ENCODE measurements at places on chromosomes 1 and 21.

GRCh38 chr1:206985162-206985749, 15.0 kb upstream of the FCAMR start:
- DNase-seq, result no peak

GRCh38 chr1:44222397-44223186, 9.3 kb downstream of the DMAP1 start:
- no peak for DNase-seq

DNA sequence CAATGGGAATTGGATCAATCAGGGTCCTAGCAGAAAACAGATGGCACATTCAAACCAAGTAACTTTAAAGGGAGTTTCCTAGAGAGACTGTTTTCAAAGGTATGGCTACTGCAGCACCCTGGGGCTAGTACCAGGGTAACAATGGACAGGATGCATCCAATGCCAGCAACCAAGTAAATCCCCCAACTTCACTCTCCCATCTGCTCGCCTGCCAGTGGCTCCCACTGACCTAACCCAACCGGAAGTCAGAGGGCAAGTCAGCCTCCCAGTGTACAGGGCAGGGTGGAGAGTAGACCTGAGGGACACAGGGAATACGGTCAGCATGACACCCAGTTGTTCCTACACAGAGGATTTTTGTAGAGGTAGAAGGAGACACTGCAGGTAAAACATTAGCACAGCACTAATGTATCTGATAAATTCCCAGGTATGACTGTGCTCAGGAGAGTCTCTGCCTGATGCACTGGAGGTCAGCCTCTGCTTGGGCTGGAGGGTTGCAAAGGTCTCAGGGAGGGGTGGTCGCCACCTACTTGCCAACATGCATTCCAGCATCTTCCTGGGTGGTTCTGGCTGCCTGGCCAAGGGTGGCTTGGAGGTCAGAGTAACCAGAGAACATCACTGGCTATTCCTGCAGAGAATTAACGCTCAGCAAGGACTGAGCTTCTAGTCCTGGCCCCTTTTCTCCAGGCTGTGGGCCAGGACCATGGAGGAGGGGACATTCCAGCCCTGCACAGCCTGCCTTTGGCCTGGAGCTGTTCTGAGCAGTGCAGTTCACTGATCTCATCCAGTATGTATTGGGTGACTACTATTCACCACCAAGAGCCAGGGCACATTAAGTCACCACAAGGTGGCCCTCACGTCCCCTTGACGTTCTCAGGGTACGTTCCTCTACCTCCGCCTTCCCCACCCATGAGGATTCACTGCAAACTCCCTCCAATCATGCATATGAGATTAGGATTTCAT, 5.1 kb upstream of the GJA4 start:
- DNase-seq, result no peak

DNA sequence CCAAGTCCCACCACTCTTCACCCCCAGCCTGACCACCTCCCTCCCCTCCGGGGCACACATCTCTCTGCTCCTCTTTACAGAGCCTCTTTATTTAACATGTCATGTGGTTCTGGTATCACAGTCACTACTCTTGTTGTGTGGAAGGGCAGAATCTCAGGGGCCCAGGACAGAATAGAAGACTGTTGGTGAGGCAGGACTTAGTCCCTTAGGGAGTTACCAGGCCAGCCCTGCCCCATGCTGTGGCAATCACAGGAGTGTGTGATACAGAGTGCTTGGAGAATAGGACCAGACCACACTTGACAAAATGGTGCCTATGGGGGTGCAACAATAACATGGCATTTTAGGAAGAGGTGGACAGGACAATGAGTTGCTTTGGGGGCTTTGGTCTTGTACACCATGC, 43.0 kb upstream of the CRNN start:
- no peak for DNase-seq

- no peak for DNase-seq
These were observed 57.3 kb upstream of the SSBP3 start for GRCh38 chr1:54463259-54464030.

GRCh38 chr1:5343256-5344020, 648.8 kb downstream of the NPHP4 start:
- no peak for DNase-seq

GRCh38 chr1:176994931-176995596, 169.4 kb downstream of the ASTN1 start:
- no peak for DNase-seq

GRCh38 chr1:67918067-67918466, 84.8 kb upstream of the GNG12 start:
- no peak for DNase-seq

DNA sequence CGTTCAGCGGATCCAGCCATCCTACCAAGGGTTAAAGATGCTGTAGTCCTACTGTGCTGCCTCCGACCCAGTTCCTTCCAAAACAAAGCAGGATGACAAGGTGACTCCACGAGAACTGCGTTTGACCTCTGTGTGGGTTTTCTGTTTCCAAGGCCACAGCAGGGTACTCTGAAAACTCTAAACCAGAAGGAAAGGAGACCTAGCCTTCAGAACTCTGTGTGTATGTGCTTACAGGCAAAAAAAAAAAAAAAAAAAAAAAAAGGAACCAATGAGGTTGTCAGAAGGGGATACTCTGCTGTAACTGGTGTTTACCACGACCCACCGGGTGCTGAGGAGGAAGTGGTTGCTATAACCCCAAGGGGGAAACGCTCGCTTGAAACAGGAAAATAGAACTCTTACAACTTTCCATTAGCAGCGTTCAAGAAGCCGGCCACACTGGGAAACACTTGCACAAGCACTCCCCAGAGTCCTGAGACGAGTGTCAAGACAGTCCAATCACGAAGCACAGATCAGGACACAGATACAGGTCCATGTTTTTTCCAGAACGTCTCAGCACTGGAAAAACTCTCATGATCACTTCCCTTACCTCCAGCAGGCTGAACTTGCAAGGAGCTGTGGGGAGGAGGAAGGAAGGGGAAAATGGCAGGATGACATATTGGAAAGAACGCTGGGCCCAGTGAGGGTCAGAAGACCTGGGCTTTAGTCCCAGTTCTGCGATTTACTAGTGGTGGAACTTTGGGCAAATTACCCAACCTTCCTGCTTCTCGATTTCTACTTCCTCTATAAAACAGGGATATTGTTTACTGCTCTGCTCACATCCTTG, 64.0 kb downstream of the ITPKB start:
- DNase-seq, result no peak

Measured in stimulated activated CD4-positive, alpha-beta T cell treated with anti-CD3 and anti-CD28 coated beads, Interleukin-4, amount 100 ng/mL, for 4 hours (primary cell).